NCI-H524 (cell line): ENCODE measurements at places on chromosomes 2 and 18.

GRCh38 chr2:71454221-71455010 lies 1.1 kb downstream of the DYSF start:
- DNase-seq: no peak

DNA sequence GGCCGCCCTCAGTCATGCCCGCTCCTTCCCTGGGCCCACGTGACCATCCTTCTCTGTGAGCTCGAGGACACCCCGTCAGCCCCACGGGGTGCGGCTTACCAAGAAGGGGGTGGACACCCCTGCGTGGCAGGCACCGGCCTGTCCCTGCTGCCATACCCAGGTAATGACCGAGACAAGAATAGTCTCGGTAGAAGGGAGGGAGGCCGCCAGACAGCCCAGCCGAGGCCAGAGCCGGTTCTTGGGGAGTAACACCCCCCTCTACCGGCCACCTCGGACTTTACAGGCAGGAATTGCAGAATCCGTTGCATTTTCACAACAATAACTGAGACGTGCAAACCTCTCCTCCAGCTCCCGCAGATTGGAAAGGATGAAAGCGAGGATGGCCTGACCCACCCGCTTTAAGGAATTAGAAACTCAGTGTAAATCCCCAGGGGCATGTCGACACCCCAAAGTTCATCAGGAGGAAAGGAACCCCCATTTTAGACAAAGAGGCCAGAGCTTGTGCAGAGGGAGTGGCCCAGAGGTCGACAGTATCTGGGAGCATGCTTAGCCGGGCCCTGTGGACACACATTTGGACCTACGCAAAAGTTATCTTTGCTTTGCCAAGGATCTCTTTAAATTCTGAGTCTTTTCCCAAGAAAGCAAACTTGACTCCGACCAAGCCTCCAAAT lies 60.1 kb upstream of the GLI2 start:
- no peak for DNase-seq

- DNase-seq: no peak
These were observed 832.0 kb upstream of the ZEB2 start for GRCh38 chr2:145351864-145352425.

- no peak for DNase-seq
These were observed 75.6 kb upstream of the PKDCC start for GRCh38 chr2:41972179-41972578.

DNA sequence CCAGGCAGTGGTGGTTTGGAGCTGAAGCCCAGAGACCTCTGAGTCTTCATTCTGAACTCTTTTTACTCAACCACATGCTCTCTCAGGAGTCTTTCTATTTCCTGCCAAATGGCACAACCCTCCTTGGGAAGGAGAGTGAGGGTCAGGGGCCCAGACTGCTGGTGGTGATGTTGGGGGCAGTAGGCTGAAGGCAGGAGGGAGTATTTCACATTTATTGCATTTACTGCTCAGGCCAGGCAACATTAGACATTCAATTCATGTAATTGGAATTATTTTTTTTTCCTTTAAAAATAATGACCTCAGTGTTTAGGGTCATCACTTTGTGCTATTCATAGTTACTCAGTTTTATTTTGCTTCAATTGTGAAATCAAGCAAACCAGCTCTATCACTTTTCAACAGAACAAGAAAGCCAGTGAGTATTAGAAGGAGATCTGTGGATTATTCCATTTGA lies 311.3 kb upstream of the NT5C1B start:
- DNase-seq: no peak

- DNase-seq: peak; percentile 8
These were observed 267.0 kb downstream of the STK39 start for GRCh38 chr2:167980439-167980838.

DNA sequence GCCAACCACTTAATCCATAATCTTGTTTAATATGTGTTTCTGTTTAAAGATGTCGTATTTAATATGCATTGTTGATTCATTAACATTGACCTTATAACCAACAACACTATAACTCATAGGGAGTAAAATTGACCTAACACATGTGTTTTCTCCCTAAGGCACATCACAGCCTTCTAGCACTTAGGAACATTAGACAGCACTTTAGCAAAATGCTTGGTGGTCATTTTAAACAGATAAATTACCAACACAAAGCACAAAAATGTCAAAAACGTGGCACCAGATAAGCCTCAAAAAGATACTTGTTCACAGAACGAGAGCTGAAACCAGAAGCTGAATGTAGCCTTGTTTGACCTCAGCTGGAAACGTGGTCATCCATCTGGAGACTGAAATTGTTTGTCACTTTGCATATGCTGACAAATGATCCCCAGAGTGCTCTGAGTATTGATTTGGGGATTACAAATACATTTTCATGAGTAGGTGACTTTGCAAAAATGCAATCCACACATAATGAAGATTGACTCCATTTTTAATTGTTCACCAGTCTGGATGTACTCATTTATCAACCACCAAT lies 139.2 kb downstream of the CCDC102B start:
- no peak for DNase-seq

- DNase-seq: no peak
These were observed 13.4 kb downstream of the SERPINB7 start for GRCh38 chr18:63788447-63789096.

DNA sequence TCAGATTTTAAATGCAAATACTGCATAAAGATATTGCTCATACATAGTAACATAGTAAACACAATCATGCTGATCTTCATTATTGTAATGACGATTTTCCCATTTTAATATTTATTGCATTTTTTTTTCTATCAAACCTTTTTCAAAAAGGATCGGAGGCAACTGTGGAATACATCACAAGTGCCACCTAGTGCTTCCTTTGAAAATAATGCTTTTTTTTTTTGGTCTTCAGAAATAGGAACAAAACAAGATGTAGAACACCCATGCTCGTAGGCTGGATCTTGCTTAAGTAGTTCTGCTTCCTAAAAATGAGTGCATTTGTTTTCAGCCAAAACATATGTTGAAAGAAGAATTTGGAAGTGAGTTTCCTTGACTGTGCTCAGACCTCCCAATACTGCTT lies 35.7 kb upstream of the GPR155 start:
- peak; percentile 11 for DNase-seq

DNA sequence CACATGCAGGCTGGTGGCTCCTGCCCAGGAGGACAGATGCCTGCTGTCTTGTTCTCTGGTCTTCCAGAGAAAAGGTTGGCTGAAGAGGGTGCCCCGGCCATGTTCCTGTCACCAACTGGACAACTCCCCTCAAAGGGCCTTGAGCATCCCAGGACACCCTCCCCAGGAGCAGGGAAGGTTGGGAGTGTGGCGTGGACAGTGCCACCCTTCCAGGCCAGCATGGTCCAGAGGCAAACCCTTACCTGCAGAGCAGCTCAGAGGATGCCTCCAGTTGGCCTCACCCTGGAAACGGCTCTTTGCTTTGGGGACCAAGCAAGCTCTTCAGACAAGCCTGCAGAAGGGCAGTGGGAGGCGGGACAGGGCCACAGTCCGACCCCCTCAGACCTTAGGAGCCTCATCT lies 4.9 kb upstream of the GPC1 start:
- DNase-seq: no peak

DNA sequence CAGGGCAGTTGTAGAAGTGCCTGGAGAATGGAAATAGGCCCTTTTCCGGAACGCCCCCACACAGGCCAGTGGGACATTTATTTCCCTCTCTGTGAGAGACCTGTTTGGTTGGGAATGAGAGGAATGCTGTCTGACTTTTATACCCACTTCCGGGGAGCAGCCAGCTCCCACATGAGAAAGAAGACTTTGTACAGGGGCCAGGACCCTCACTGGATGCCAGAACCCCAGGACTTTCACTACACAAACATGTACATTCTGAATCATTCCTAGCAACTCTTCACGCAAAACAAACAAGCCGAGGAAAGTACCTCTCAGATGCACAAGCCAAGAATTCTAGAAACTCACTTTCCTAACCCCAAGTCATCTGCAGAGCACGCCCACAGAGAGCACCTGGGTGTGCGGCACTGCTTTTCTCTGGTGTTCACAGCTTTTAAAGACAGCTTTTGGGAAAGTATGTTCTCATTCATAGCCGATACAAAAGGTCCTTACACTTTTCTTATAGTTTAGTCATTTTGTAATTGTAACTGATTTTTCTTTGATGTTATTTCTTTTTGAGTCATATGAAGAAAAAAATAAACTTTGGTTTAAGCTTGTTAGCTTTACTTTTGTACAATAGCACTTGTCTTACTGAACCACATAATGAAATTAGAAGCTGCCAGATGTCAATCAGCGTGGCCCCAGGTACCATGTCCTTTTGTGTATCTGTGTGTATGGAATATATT lies 856.1 kb upstream of the ID2 start:
- no peak for DNase-seq

DNA sequence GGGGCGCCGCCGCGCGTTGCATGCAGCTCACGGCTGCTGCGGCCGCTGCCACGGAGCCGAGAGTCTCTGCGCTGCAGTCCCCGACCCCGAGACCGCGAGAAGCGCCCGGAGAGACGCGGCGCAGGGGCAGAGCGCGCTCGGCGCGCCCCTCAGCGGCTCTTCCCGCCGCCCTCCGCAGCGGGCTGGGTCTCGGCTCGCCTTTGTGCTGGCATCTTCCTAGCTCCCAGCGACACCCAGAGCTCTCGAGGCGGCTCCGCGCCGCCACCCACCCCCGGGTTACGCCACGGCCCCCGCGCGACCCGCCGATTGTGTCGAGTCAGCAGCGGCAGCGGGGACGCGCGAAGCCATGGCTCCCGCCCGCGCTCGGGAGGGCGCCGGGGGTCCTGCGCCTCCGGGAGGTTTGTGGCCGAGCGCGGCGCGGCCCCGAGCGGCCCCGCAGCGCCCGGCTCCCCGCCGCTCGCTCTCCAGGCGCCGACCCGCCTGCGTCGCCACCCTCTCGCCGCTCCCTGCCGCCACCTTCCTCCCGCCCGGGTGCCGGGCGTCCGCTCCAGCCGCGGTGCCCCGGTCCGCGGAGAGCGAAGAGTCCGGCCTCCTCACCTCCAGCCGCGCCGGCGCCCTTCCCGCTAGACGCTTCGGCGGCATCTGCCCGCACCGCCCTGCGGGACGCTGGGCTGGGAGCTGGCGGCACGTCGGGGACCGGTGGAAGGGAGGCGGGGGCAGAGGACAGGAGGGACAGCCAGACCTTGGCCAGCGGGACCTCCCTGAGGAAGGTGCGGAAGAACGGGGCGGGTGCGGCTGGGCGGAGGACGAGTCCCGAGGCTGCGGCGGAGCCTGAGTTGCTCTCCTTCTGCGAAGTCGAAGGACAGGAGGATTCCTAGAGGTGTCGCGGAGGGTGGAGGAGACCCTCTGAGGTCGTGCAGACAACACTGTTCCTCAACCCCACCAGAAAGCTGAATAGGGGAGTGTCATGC lies 46.3 kb upstream of the CCDC150 start:
- DNase-seq: peak; percentile 52

DNA sequence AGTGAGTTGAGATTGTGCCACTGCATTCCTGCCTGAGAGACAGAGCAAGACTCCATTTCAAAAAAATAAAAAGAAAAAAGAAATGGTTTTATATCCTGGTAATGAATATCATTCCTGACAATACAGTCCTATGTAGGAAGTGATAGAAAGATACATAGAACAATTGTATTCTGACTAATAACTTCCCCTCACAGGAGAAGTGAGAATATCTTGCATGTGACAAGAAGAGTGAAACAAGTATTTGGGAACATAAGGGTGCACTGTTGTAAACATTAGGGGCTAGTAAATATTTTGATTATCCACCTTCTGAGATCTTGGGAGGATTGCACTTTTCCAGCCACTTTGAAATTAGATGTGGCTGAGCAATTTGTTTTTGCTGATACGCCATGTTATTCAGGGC lies 40.7 kb downstream of the KLHL14 start:
- no peak for DNase-seq
